ENCODE measurements at places on chromosomes 1 and 21.

- no peak for DNase-seq
Observed at GRCh38 chr1:106787520-106787919, 269.0 kb upstream of the PRMT6 start.

DNA sequence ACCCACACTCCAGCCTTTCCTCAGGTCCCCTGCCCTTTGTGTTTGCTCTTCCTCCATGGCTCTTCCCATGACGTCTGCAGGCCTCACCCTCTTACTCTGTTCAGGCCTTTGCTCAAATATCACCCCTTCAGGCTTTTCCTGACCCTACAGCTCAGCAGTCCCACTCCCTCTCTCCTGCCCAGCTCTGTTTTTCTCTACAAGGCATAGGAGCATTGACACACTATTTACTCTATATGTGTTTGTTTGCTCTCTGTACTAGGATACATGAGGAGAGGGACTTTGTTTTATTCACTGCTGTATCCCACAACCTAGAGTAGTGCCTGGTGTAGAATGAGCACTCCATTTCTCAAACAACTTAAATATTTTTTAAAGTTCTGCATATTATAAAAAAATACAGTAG lies 107.4 kb upstream of the COA6 start:
- no peak for DNase-seq

GRCh38 chr1:89596698-89597097 lies 36.2 kb upstream of the LRRC8C start:
- DNase-seq = no peak

DNA sequence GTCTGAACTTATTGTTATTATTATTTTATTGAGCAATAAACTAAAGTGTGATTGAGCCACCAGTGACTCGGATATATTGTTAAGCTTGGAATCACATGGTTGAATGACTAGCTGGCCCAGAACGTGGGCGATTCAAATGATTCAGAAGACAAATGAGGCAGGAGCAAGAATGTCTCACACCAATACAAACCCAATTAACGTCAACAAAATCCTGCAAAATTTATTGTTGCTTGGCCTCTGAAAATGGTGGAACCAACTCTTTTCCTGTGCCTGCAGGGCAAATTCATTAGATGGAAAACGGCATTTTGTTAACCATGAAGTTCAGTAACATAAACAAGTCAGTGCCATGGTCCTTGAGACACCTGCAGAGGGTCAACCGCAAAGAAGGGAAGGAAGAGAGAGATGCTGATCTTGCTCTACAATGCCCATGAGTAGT lies 482.0 kb downstream of the SETD4 start:
- DNase-seq = peak; percentile 62

GRCh38 chr1:97996880-97997279 lies 76.0 kb upstream of the DPYD start:
- no peak for DNase-seq

DNA sequence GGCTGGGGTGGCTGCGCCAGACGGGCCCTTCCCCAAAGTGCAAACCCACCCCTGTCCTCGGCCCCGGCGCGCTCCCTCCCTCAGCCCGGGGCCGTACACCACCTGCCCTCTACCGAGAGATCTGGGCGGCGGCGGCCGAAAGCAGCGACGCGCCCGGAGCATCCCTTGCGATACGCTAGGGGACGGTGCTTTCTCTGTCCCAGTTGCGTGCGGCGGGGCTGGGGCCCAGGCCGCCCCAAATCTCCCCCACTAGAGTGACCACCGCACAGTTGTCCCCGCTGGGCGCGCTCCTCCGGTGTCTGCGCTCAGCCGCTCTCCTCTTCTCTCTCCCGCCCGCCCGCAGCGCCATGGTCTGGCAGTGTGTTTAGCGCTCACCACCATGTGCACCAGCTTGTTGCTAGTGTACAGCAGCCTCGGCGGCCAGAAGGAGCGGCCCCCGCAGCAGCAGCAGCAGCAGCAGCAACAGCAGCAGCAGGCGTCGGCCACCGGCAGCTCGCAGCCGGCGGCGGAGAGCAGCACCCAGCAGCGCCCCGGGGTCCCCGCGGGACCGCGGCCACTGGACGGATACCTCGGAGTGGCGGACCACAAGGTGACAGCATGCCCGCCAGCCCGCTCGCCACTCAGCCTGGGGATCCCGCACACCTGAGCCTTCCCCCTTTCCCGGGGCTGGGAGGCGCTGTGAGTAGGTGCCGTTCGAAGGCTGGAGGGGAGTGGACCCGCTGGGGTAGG lies 1.0 kb downstream of the ST6GALNAC5 start:
- no peak for DNase-seq

DNA sequence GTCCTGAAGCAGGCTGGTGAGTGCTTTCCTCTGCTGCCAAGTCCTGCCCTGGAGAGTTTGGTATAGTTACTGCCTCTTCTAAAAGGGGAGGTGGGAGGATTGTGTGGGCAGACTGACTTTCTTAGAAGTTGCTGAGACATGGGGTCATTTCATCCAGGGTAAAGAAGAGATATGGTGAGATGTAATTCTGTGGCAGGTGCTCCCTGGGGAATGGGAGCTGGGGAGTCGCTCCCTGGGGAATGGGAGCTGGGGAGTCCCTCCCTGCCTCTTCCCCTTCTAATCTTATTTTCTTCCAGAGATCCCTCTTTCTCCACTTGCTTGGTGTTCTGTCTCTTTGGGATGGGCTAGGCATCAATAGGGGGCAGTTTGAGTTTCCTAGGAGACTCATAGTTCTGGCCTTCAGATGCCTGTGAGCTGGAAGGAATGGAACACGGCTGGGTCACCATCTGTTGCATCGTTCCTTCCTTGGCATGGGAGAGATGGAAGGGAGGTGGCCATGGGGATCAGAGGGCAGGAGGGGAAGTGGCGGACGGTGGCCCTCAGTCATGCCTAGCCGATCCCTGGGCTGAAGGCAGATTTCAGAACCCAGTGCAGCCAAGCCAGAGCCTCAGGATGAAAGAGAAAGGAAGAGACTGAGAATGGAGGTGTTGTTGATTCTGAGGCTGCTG lies 59.0 kb downstream of the NFASC start:
- DNase-seq = no peak

GRCh38 chr1:97094247-97094972 lies 372.8 kb downstream of the PTBP2 start:
- peak; percentile 70 for DNase-seq

DNA sequence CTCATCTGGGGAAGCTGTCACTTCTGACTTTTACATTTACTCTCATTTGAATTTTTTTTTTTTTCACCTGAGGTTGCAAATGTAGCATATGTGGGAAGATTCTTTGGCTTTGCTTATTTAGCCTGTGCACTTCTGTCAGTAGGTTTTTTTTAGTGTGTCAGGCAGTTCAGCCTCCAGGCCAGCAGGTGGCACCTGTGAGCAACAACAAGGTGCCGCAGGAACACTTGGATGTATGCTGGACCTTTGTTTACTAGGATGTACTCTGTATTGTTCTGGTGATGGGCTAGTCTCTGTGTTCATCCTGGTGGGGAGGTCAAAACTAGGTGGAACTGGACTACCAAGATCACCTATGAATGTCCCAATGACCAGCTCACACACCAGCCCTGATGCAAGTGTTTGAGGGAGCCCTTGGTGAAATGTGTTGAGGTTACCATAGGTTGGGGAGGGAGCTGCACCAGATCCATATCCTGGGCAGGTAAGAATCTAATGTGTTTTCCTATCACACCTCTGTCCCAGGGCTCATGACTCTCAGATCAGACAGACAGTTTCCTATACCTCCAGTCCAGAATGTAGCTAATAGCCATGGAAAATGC lies 618.2 kb downstream of the BRINP3 start:
- DNase-seq = no peak

DNA sequence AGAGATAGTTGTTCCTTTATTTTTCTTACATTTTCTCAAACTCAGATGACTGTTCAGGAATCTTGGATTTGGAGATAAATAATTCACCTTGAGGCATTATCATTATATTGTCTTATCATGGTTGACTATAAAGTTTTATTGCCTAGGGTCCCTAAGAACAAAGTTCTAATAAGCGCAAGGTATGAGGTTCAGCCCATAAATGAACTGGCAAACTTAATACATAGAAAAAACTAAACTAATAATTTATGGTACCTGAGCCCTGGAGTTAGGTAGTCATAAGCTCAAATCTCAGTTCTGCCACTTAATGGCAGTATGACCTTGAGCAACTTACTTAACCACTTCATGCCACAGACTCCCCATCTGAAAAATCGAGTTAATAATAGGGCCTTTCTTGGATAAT lies 334.0 kb upstream of the PBX1 start:
- DNase-seq = no peak

DNA sequence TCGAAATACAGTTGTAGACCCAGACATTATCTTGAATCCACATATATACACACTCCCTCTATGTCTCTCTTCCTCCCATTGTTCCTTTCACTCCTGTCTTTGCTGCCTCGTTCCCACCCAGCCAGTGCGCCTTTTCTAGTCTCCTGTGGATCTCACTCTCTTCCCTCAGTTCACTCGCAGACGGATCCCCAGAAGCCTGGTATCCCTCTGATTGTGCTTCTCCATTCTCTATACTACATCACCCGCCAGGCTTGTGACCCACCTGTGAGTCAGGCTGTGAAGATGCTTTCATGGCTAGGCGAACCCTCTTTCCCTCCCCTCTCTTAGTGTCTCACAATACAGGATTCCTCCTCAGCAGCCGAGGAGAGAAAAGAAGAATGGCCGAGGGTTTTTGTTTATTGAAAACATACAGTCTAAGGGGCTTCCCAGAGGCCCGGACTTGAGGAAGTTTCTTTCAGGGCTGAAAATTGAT lies 1.5 kb downstream of the HCN3 start:
- DNase-seq = no peak

GRCh38 chr1:21217812-21218596 lies 41.3 kb upstream of the EIF4G3 start:
- no peak for DNase-seq

GRCh38 chr1:68704800-68705443 lies 208.0 kb upstream of the DEPDC1 start:
- no peak for DNase-seq

DNA sequence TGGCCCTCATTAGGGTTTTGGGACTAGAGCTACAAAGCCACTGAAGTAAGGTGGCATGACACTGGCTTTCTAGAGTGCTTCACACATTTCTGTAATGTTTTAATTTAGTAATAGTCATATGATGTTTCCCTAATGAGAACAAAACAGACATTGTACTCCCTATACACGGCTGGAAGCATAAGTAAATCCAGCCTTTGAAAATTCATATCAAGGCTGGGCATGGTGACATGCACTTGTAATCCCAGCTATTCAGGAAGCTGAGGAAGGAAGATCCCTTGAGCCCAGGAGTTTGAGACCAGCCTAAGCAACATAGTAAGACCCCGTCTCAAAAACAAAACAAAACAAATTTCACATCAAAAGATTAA lies 7.4 kb downstream of the USP48 start:
- DNase-seq = no peak

DNA sequence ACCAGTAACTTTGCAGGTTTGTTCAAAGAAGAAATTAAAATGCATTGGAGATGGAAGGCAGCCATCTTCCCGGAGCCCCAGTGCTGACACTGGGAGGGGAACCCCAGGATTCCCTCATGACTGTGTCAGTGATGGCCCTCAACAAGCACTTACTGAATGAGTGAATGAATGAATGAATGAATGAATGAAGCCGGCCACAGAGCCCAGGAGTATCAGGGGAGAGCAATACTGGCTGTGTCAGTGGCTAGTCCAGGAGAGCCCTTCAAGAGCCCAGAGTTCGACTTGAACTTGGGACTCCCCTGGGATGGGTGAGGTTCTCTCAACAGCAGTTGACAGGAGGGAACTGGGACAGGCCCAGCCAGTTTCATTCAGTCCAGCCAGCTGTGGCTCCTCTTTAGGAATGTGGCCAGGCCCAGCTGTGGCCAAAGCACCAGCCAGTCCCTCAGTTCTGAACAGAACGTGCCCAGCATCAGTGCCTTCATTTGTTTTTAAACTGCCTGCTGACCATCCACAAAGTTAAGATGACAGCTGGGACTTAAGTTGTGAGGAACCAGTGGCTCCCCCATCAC lies 9.2 kb upstream of the ERG start:
- DNase-seq = no peak

DNA sequence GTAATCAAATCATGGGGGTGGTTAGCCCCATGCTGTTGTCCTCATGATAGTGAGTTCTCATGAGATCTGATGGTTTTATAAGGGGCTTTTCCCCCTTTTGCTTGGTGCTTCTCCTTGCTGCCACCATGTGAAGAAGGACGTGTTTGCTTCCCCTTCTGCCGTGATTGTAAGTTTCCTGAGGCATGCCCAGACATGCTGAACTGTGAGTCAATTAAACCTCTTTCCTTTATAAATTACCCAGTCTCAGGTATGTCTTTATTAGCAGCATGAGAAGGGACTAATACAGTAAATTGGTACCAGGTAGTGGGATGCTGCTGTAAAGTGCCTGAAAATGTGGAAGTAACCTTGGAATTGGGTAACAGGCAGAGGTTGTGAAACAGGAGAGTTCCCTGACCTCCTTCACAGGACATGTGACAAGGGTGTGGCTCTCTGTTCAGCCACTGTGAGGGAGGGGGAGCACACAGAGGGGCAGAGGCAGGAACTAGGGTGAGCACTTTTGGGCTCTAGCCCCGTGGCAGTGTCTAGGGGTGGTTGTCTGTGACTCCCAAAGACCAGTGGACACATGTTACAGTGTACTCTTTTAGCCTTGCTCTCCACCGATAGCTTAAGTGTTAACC lies 105.3 kb downstream of the BACH1 start:
- no peak for DNase-seq

GRCh38 chr1:68812333-68812732 lies 315.5 kb upstream of the DEPDC1 start:
- no peak for DNase-seq

DNA sequence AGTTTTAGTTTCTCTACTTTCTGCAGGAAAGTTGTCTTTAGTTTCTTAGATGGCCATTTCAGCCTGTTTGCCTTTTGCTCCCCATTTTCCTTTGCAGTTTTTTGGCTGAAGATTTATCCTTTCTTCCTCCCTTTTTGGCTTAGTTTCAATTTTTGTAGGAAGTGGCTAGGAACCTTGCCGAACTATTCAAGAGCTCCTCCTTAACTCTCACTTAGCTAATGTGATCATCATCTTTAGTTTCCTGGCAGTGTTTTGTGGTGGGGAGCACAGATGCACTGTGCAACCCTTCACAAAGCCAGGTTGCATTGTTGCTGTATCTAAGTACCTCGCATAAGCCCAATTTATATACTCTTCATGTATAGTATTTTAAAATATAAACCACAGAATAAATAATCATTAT lies 28.8 kb upstream of the CCDC181 start:
- DNase-seq = no peak

GRCh38 chr1:28273216-28273860 lies 14.0 kb downstream of the SESN2 start:
- DNase-seq = no peak

- DNase-seq = no peak
Observed at GRCh38 chr21:41932576-41933312, 21.1 kb downstream of the C2CD2 start.

Data from fibroblast of skin of left biceps (primary cell).